NCI-H510A treated with DMSO at 0.1 percent for 48 hours (cell line): ENCODE measurements at places on chromosomes 7 and 10.

DNA sequence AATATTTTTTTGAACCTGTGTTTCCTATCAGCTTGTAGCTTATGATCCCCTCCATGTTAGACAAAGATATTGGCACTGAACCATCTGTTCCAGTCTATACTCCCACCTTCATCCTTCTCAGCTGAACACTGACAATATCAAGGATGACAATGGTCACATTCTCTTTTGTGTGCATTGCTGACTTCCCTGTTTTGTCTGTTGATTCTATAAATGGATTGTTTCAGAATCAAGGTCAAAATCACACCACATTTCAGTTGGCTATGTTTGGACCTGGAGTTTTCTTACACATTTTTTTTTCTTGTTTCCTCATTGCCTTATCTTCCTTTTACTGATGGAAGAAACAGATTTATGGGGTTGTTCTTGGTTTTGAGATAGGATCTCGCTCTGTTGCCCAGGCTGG, 11.3 kb upstream of the SMURF1 start:
- no peak for DNase-seq

GRCh38 chr7:14501436-14501835, 401.1 kb downstream of the DGKB start:
- no peak for DNase-seq

- no peak for DNase-seq
These were observed 69.1 kb downstream of the TFPI2 start for GRCh38 chr7:93821463-93821862.

- DNase-seq: no peak
These were observed 88.7 kb downstream of the ARID5B start for GRCh38 chr10:61989995-61990760.

DNA sequence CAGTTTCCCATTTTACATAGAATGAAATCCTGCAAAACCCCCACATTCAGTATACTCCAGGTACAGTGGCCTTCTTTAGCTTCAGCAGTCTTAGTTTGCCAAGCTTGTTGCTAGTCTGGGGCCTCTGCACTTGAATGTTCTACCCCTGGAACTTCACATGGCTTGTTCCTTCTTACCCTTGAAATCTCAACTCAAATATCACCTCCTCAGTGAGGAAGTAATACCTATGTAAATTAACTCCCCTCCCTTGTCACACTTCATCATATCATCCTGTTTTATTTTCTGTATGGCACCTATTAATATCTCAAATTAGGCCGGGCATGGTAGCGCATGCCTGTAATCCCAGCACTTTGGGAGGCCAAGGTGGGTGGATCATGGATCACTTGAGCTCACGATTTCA, 163.8 kb upstream of the KAT6B start:
- DNase-seq: no peak

DNA sequence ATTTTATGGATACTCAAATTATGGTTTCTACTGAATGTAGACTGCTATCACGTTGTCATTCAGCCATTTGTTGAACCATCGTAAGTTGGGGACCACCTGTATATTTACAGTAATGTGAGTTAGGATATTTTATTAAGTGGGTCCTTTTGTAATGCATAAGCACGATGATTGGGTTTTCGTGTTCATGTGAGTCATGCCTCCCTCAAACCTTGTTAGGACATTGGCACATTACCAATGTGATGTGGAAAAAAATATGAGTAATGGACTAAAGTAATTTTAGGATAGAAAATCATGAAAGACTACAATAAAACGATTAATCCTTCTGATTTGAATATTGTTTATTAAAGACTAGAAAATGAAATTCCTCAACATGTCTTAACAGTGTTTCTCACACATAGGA, 8.7 kb downstream of the SMC3 start:
- no peak for DNase-seq

GRCh38 chr7:159067576-159068487, 76.8 kb downstream of the VIPR2 start:
- no peak for DNase-seq

- no peak for DNase-seq
These were observed 563.6 kb upstream of the SEMA3D start for GRCh38 chr7:85750454-85750949.

- no peak for DNase-seq
These were observed 107.9 kb downstream of the HIBADH start for GRCh38 chr7:27554826-27555225.

DNA sequence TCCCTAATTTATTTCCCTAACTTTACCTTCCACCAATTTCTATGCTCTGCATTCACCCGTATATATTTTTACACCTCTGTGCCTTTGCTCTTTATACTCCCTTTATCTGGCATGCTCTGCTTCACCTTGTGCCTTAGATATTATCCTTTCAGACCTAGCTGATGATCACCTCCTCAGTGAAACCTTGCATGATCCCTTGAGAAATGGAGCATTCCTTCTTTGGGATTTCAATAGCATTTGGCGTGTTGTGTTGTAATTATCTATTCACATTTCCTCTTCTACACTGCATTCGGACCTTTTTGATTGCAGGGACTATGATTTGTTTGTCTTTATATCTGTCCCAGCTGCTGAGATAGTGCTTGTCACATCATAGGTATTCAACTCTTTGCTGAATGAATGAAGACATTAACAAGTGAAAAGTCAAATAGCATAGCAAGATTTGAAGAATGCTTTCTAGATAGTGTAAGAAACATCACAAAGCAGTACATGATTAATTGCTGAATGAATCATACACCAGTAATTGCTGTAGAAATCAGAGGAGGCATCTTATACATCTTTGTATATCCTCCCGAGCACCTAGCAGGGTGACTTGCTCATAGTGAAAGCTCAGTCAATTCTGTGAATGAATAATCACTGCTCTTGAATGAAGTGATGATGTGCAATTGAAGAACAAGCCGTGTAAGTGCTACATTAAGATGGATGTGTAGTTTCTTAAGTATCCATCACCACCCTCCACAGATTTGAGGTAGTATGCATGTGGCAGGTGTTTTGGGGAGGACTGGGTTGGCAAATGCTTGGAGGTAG, 2.0 kb upstream of the TM9SF3 start:
- no peak for DNase-seq

- no peak for DNase-seq
These were observed 43.2 kb downstream of the INSYN2A start for GRCh38 chr10:127153181-127153580.
